ENCODE measurements at places on chromosomes 16 and 17.

DNA sequence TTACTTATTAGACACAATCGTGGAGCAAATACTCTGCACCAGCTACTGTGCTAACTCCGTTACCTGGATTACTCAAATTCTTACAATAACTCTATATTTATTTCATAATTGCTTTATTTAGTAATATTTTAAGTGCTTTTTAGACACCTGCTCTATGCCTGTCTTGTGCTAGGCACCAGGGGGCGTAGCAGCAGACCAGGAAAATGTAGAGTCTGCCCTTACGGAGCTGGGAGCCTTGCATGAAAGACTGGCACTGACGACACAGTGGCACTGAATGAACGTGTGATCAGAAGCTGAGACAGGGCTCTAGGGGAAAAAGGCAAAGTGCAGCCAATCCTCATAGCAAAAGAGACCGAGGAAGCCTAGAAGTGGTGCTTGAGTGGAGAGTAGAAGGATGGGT lies 486.5 kb downstream of the CDH13 start:
- DNase-seq = no peak

GRCh38 chr16:3101841-3102470 lies 2.9 kb upstream of the ZSCAN10 start:
- no peak for DNase-seq

DNA sequence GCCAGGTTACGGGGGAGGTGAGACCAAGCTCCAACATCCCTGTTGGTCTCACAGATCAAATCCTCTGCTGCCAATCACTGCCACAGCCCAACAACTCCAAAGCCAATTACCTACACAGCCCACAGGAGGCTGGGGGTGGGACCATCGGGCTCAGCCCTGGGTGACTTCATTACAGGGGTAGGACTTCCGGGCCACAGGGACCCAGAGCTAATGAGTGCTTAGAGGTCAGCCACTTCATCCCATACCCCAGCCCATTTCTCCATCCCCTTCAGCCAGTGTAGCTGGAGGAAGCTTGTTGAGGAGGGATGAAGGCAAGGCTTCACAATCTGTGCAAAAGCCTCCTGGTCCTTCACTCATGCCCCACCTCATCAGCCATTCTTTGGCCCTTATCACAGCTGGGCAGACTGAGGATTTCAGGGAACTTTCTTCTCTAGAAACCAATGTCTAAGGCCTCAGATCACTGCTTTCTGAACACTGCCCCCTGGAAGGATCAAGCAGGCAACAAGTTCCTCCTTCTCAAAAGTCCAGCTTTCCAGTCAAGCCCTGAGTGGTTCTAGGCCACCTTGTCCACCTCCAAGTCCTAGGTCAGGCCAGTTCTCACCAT lies 5.8 kb downstream of the FOXN1 start:
- no peak for DNase-seq

- DNase-seq = no peak
Observed at GRCh38 chr17:32558326-32558955, 71.6 kb downstream of the CDK5R1 start.
